KBM-7 (cell line): ENCODE measurements at places on chromosomes 13 and 19.

DNA sequence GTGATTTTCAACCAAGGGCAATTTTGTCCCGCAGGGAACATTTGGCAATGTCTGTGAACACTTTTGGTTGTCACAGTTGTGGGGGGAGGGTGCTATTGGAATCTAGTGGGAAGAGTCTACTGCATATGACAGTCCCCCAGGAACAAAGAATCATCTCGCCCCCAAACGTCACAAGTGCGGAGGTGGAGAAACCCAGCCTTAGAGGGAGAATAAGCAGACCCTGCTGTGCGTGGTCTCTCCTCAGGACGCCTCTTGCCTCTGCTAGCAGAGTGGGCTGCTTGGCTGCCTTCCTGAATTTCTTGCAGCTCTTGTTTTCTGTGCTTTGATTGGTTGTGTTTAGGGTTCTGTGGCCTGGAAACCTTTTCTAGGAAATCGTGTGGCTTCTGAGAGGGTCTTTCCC, 42.5 kb downstream of the NFIX start:
- DNase-seq, result no peak

DNA sequence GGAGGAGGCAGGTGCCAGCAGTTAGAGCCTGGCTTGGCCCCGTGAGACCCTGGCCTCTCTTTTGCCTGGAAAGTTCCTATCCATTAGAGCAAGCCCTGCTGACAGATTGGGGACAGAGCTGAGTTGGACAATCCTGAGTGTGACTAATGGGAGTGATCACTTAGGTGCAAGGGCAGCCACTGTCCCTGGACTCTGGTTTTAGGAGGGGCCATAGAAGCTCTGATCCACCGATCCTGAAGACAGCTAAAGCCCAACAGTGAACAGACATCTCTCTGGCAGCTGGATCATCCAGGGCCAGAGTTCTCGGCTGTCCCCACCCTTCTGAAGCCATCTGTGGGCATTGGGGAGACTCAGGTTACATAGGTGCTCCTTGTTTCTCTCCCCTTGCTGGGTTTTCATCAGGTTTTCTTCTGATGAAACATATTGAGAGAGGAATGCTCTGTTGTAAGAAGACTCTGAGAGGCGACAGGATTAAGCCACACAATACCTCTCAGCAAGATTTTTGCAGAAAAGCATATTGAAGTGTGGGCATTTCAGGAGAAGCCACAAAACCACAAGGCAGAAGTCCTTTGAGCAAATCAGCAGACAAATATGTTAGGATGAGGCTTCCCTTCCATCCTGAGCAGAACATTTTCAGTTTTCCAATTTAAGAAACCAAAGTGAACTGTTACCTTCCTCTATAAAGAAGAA, 288.0 kb upstream of the MAB21L1 start:
- DNase-seq, result no peak

- no peak for DNase-seq
These were observed 8.6 kb upstream of the PTBP1 start for GRCh38 chr19:788686-788982.

- DNase-seq, result no peak
These were observed 21.6 kb downstream of the MAST3 start for GRCh38 chr19:18119013-18119716.

DNA sequence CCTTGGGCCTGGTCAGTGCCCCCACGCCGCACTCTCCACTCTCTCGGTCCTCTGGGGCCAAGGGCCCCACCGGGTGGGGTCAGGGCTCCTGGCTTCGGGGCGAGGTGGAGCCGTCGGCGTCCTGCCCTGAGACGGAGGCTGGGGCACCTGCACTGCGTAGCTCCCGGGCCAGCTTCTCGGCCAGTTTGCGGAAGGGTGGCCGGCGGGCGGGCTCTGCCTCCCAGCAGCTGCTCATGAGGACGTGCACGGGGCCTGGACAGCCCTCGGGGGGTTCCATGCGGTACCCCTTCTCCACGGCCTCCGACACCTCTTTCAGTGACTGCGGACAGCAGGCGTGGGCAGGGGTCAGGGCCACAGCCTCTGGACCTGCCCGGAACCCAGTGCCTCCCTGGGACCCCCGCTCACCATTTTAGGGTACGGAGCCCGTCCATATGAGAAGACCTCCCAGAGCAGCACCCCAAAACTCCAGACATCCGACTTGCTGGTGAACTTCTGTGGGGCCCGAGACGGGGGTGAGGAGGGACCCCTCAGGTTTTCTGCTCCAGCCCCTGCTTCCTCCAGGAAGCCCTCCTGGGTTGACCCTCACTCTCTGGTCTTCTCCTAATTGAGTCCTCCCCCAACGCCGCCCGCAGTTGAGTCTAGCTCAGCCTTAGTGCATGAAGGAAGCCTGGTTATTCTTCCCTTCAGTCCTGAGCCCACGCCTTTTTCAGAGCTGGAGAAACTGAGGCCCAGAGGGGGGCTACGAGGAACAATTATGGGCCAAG, 6.3 kb upstream of the RAX2 start:
- DNase-seq, result no peak
